ENCODE measurements at places on chromosomes 3 and 15.

GRCh38 chr3:45446706-45447105 is 58.3 kb downstream of the LARS2 start:
- no peak for DNase-seq

- DNase-seq = no peak
These were observed 62.7 kb downstream of the POMGNT2 start for GRCh38 chr3:43043071-43043766.

DNA sequence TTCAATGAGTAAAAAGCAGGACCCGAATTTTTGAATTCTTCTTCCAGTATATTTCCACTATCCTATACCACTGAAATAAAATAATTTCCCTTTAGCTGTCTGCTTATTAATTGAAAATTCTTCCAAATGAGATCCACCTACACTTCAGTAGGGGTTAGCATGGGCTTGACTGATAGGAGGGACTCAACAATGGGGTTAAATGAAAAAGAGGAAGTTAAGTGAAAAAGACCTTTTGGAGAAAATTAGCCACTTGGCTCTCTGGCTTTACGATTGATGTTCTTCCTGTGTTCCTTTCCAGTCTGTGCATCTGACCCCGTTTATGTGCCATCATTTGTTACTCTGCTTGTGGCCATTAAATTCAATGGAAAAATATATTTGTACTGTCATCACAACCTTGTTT is 54.0 kb upstream of the GCNT3 start:
- no peak for DNase-seq

- no peak for DNase-seq
These were observed 53.8 kb upstream of the CADM2 start for GRCh38 chr3:84904816-84905555.

- no peak for DNase-seq
These were observed 2.3 kb upstream of the GRM2 start for GRCh38 chr3:51704511-51704950.

GRCh38 chr3:122538956-122539490 is 24.3 kb upstream of the KPNA1 start:
- DNase-seq = no peak

- DNase-seq = no peak
These were observed 230.6 kb downstream of the NEK10 start for GRCh38 chr3:27138562-27138961.
